ENCODE measurements at places on chromosomes 2 and 18.
A peak's percentile ranks its signal among the peaks of the same experiment; 100 is the strongest.

DNA sequence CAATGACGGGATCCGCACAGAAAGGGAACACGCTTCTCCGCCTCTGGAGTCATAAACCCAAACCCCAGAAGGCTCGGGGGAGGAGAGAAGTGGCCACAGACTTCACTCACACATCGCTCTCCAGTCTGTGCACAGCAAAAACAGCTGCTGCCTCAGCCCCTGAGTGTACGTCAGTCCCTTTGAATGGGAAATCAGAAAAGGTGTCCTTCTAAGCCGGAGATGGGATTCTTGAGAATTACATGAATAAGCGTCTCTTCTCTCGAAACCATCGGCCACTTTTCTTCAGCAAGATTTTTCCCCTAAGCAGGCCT, 78.3 kb downstream of the PDCL3 start:
- DNase-seq: no peak

GRCh38 chr2:4269885-4270284, 566.5 kb downstream of the DCDC2C start:
- DNase-seq: no peak

DNA sequence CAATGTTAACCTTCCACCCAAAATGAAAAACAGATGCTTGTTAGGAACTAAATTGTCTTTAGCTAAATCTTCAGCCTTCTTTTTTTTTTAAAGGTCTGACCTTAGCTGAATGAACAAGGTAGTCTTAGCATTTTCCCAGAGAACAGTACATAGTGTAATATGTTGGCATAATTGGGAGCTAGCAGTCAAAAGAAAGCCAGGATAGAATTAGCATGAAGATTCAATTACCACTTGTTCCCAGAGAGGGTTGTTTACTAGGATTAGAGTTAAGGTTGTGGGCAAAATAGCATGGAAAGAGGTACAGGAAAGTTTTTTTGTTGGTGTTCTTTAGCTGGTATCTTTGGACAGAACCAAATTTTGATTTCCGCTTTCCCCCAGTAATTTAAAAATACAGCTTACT, 6.9 kb downstream of the CDH20 start:
- no peak for DNase-seq

DNA sequence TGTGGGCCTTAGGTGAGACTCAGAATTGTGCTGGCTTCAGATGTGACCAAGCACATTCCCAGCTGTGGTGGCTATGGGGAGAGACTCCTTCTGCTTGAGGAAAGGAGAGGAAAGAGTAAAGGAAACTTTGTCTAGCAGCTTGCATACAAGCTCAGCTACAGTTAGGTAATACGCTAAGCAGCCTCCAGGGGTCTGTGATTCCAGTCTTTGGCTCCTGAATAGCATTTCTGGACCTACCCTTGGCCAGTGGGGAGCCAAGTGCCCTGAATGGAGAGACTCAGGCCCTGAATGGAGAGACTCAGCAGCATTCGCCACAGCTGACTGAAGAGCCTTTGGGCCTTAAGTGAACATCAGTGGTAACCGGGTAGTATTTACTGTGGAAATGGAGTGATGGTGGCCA, 227.4 kb upstream of the CDH7 start:
- DNase-seq: no peak

DNA sequence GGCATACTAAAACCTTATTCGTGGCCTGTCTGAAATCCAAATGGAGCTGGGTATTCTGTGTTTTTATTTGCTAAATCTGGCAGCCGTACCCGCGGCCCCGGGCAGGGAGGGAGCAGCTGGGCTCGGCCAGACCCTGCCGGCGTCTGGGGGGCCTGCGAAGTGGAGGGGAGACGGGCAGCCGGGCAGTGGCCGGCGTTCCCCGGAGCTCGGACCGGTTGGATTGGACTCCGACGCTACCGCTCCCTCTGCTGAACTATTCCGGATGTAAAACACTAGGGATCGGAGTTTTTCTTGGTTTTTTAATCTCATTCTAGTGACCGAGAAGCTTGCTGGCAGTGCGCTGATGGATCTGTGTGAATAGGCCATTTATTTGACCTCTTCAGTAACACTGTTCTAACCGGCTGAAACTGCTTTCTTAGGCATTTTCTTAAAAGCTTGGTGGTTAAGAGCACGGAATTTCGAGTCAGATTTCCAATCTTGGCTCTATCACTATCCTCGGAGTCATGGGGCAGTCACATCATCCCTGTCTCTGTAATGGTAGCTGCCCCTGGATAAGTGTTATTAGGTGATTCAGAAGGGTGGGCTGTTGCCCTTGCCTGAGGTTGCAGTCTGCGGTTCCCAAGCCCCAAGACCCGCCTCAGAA, 694 bp downstream of the UNC50 start:
- no peak for DNase-seq

GRCh38 chr18:75067996-75068645, 140.8 kb downstream of the PTGR3 start:
- no peak for DNase-seq

DNA sequence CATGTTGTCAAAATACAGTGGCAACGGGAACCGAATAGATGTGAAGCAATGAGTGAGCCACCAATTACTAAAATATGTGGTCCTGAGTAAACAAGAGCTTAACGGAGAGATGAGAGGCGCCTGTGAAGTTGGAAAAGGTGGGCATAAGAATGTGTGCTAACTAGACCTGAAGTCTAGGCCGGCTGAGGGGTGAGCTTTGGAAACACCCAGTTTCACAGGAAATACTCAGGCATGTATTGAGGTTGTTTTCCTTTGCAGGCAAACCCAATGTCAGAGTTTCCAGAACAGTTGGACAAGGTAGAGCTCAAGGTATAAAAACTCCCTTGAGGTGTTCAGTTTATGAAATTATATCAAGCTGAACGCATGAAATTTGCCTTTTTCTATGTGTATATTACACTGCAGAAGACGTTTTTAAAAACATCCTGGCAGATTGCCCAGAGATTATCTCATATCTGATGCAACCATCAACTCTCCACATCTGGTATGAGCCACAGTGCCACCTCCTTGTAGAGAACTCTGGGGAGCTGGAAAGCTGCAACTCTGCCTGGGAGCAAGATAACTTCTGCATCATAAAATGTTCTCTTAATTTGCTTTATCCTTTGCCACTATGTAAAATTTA, 3.9 kb upstream of the WDSUB1 start:
- DNase-seq: no peak

GRCh38 chr2:71332435-71332796, 834 bp downstream of the ZNF638 start:
- no peak for DNase-seq

DNA sequence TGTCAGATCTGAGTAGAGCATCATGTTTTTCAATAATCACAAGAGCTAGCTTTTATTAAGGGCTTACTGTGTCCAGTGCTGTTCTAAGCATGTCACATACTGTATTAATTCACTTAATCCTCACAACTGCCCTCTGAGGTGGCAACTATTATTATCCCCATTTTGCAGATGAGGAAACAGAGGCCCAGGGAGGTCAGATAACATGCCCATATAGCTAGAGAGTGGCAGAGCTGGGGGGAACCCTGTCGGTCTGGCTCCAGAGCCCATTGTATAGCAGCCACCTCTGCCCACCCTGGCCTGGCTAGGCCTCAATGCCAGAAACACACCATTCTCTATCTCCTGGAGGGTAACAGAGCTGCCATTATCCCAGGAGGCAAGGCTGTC, 113.2 kb downstream of the B3GNT2 start:
- no peak for DNase-seq

DNA sequence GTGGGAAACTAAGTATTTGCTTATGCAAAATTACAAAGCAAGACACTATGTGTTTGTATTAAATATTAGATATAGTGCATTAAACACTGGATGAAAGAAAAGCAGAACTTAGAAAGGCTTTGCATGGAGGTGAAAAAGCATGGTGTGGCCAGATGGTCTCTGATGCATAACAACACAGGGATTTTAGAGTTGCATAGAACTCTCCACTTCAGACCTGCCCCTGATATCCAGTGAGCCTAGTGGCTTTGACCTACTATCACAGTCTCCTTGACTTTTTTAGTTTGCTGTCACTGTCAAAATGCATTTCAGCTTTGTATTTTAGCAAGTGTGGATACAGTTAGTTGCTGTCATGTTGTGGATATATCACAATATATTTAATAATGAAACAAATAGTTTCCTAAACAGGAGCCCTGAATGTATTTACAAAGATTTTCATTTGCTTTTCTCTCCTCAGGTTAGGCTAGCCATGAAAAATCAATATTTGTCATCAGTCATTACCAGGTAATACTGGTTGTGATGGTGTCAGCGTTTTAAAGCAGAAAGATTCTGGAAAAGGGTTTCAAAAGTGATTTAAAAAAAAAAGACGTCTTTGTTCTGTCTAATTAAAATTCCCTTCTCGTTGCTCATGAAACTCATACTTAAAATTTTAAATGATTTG, 5.2 kb downstream of the CSRNP3 start:
- no peak for DNase-seq

DNA sequence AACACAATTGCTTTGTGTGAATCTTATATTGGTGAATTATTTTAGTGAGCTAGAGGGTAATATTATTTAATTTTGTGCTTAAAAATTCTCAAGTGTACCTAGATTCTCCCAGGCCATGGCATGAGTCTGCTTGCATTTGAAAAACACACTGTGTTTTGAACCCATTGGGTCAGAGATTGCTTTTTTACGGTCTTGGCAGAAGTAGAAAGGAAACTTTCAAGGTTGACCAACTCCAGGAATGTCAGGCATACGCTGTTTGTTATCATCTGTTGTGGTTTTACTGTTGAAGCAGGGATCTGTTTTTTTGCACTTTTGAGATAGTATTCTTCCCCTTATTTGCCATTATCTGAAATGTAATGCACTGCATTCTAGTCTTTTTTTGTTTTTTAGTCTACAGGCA, 377.4 kb downstream of the RPRM start:
- DNase-seq: no peak

GRCh38 chr2:237752761-237753165, 45.8 kb upstream of the RBM44 start:
- peak; percentile 74 for DNase-seq

DNA sequence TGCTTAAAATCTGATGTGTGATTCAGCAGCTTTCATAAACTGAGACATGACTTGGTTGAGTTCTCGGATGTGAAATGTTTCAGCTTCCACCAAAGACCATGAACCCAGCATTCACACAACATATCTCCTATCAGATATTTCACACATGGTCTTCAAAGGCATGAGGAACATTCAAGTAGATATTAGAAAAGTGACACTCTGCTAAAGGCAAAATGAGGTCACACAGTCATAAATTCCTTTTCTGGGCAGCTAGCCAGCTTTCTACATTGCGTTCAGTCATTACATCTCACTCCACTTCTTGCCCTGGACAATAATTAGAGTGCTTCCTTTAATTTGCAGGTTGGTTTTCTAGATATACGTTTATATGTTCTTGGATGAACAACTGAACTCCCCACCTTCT, 96.7 kb downstream of the GAREM1 start:
- no peak for DNase-seq

- no peak for DNase-seq
These were observed 167.0 kb downstream of the PTH2R start for GRCh38 chr2:208573569-208573968.

DNA sequence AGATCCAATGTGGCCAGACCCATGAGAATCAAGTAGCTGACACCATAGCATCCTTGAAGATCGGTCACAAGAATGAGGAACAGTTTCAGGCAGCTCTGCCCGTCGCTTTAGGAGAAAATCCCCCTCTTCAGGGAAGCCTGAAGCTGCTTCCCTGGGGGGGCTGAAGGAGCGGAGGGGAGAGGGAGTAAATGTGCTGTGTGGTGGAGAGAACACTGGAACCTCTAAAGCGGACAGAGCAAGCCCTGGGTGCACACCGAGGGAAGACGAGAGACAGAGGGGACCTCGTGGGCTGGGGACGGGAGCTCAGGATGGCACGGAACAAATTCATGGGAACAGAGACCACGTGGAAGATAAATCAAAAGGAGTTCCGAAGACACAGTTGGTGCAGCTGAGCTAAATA, 154.3 kb downstream of the NDUFA10 start:
- DNase-seq: no peak

- no peak for DNase-seq
These were observed 142.7 kb upstream of the NRP2 start for GRCh38 chr2:205539603-205540002.

DNA sequence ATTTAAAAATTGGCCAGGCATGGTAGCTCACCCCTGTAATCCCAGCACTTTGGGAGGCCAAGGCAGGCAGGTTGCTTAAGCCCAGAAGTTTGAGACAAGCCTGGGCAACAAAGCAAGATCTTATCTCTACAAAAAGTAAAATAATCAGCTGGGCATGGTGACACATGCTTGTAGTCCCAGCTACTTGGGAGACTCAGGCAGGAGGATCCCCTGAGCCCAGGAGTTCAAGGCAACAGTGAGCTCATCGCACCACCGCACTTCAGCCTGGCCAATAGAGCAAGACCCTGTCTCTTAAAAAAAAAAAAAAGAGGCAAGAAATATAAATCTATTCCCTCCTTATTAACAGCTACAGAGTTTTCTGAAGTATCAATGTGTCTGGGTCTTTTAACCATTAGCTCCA, 51.9 kb downstream of the ESCO1 start:
- no peak for DNase-seq

- no peak for DNase-seq
These were observed 16.0 kb downstream of the EVX2 start for GRCh38 chr2:176067589-176068418.

GRCh38 chr2:20400787-20401488, 45.9 kb upstream of the RHOB start:
- no peak for DNase-seq

DNA sequence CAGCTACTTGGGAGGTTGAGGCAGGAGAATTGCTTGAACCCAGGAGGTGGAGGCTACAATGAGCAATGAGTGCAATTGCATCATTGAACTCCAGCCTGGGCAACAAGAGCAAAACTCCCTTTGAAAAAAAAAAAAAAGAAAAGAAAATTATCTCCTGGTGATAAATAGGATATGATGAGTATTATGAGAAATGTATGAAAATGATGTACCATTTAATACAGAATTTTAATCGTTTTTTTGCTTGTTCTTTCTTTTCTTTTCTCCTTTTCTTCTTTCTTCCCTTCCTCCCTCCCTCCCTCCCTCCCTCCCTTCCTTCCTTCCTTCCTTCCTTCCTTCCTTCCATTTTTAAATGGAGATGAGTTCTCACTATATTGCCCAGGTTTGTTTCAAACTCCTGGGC, 40.4 kb downstream of the TTC27 start:
- no peak for DNase-seq

- DNase-seq: no peak
These were observed 213.2 kb downstream of the MYT1L start for GRCh38 chr2:2117923-2118322.

DNA sequence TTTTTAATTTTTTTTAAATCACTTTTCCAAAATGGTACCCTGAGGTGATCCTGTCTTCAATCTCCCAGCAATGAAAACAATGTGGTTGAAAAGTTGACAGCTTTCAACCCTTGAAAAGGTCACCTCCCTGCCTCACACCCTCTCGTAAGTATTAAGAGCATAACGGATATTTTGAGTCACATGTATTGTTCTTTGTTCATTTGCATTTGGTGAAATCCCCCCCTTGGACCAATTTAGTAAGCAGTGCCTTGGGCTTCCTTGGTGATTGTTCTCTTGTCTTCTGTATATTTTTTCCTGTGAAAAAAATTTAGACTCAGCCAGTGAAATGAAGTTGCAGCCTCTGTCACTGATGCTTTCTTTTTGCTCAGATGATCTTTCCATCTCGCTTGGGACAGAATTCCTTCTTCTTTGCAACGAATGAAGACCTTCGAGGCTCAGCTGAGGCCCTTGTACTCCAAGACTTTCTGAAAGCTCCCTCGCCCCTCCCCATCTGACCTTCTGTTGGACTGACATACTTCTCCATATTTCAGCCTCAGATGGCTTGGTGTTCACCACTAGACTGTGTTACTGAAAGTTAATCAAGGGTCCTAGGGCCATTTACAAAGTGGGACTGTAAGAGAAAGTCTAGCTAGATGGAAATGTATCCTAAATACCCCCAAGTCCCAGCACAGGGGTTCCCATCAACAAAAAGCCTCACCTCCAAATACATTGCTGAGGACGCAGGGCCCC, 158.4 kb downstream of the BCL2 start:
- DNase-seq: peak; percentile 70
